Right hindlimb (tissue), 1 donor: ENCODE measurements at places on chromosomes 3 and 15.
A peak's percentile ranks its signal among the peaks of the same experiment; 100 is the strongest.

- no peak for DNase-seq
Observed at GRCh38 chr3:194808640-194809097, 123.0 kb downstream of the FAM43A start.

DNA sequence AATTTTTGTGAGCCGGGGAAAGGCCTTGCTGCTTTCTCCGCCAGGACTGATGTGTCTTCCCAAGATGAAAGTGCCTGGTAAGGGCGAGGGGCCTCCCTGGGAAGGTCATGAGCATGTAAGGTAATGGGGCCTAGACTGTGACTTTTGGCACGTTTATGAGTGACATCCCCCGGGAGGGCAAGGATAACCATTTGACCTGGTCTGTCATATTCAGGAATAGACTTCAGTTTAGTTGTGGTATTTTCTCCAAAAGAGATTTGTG is 631 bp upstream of the CNBP start:
- no peak for DNase-seq

DNA sequence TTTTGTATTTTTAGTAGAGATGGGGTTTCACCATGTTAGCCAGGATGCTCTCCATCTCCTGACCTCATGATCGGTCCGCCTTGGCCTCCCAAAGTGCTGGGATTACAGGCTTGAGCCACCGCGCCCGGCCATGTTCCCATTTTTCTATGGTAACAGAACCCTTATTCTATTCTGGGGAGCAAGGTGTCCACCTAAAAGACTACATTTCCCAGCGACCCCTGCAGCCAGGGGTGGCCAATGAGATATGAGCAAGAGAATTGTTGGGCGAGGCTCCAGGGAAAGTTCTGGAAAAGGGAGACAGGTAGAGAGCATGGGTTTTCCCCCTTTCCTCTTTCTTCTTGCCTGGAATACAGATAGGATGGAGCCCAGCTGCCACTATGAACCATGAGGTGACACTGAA is 96.9 kb downstream of the LINGO1 start:
- peak; percentile 10 for DNase-seq

DNA sequence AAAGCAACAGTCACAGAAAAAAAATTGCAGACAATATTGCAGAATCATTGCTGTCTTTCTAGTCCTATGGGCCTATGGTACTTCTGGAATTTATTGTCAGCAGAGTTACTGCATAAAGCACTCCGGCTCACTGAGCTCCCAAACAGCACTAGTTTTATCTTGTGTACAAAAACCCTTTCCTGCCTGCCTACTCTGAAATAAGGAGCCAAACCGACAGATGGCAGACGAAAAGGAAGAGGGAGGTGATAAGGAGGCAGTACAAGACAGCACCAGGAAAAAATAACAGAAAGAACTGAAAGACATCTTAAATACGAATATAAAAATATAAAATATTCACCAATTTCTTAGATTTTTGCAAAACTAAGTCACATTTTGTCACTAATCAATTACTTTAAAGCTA is 15.6 kb downstream of the HERC1 start:
- DNase-seq = no peak

GRCh38 chr3:188170461-188171459 is 16.8 kb downstream of the LPP start:
- DNase-seq = no peak

DNA sequence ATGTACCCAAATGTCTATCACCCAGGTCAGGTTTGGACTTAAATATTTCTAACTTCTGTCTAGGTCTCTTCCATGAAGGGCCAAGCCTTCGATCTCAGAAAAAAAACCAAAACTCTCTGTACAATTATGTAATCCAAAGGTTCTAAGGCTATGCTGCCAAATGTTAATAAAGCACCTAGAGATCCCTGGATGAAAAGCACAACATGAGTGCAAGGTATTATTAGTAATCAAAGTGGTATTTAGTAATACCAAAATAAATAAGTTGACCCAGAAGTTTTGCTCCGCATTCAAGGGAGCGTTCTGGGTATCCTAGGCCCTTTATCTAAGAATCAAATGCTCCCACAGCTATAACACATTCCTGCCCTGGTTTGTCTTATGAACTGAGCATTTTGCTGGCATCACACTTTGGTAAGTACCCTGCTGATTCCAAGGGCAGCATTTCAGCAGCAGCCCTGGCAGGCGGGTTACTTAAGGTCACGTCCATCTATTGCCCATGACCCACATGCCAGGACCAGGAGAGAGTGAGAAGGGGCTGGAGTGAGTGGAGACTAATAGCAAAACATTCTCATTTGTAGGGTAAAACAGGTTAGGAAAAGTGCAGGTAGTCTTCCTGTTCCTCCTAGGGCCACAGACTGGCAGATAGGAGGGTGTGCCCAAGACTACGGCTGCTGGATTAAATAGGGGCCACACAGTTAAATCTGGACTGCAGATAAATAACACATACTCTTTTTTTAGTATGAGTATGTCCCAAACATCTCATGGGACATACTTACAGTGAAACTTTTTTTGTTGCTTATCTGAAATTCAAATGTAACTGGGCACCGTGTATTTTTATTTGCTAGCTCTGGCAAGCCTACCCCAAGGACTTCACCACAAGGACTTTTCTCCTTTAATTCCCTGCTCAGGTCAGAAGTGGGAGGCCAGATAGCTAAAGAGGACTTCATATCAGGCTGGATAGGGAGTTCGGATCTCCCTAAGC is 76.0 kb upstream of the SNRK start:
- no peak for DNase-seq

- DNase-seq = no peak
Observed at GRCh38 chr15:82062479-82063454, 16.9 kb upstream of the MEX3B start.

DNA sequence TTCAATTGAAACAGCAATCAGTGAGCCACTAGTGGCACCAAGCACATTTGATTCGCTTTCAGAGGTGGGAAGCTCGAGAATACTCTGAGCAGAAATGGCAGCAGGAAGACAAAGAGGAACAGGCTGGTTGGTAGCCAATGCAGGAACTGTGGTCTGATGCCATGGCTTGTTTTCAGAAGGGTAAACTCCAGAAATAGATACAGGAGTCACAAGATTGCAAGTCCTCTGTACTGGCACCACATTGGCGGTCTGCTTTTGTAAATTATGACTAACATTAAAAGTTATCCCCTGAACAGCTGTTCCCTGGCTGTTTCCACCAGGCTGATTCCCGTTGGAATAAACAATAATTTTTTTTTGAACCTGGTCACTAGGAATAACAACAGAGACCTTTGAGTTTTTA is 35.5 kb downstream of the USF3 start:
- no peak for DNase-seq

GRCh38 chr3:175411946-175412345 is 552.8 kb downstream of the NAALADL2 start:
- no peak for DNase-seq

- DNase-seq = no peak
Observed at GRCh38 chr3:81443457-81443782, 318.0 kb downstream of the GBE1 start.
